Head of caudate nucleus (tissue), 42 donors: ENCODE measurements at places on chromosomes 7 and 10.

GRCh38 chr7:104469166-104469820, 140.9 kb downstream of the LHFPL3 start:
- no peak for DNase-seq

- DNase-seq, result no peak
Measured at GRCh38 chr10:127948791-127949190, 41.9 kb downstream of the PTPRE start.

DNA sequence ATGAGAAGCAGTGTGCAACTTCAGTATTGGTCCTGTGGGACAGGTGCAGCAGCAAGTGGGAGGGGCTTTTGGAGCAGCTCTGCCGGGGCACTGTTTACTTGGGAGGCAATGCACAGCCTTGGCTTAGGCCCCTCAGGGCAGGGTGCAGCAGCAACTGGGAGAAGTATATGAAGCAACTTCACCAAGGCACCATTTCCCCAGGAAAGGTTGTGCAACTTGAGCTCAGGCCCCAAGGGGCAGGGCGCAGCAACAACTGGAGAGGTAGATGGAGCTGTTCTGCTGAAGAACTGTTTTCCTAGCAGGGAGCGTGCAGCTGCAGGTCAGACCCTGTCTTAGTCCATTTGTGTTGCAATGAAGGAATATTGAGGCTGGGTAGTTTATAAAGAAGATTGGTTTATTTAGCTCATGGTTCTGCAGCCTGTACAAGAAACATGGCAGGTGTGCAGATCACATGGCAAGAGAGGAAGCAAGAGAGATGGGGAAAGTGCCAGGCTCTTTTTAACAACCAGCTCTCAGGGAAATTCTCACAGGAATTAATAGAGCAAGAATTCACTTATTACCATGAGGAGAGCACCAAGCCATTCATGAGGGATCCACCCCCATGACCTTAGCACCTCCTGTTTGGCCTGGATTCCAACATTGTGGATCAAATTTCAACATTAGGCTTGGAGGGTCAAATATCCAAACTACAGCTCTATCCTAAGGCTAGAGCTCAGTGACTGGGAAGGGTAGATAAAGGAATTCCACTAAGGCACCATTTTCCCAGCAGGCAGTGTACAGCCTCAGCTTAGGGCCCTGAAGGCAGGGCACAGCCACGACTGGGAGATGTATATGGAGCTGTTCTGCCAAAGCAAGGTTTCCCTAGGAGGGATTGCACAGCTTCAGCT, 10.9 kb downstream of the GPR141 start:
- DNase-seq, result no peak

DNA sequence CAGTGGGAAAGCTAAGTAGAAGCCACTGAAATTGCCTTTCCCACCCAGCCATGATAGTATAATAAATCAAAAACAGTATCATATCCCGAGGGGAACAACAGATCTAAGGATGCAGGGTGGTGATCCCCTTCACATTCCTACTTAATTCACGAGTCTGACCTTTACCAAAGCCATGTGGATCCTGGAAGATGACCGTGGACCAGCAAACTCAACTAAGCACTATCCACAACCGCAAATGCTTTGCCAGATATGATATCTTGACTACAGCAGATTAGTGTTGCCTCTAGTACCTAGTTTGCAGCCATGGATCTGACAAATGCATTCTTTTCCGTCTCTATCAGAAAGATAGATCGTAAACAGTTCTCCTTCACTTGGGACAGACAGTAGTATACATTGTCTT, 67.3 kb upstream of the IL6 start:
- DNase-seq, result no peak

GRCh38 chr10:79053481-79054202, 15.1 kb upstream of the ZMIZ1 start:
- DNase-seq, result peak; percentile 3

- no peak for DNase-seq
Measured at GRCh38 chr10:74282151-74282847, 131.3 kb downstream of the ADK start.
